Activated CD4-positive, alpha-beta T cell treated with anti-CD3 and anti-CD28 coated beads, Interleukin-2, amount 50 U/mL, for 24 hours (primary cell): ENCODE measurements at places on chromosomes 4 and X.
A peak's percentile ranks its signal among the peaks of the same experiment; 100 is the strongest.

DNA sequence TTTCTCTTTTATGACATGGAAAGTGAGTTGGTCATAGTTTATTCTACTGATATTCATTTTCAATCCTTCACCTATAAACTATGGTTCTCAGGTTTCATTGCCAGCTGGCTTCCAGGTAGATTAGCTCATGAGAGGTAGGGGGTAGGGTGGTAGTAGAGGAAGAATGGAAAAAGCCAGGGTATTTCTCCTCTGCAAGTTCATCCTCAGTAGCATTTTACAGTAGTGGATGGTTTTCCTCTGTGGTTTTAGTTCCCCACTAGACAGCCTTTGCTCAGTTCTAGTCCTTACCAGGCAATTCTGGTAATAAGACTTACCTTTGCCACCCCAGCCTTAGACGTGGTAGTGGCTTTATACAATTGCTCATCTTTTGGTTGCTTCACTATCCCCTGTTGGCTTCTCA lies 8.9 kb upstream of the NAA11 start:
- DNase-seq, result no peak

GRCh38 chr4:94378047-94378446 lies 35.4 kb upstream of the HPGDS start:
- DNase-seq, result no peak

DNA sequence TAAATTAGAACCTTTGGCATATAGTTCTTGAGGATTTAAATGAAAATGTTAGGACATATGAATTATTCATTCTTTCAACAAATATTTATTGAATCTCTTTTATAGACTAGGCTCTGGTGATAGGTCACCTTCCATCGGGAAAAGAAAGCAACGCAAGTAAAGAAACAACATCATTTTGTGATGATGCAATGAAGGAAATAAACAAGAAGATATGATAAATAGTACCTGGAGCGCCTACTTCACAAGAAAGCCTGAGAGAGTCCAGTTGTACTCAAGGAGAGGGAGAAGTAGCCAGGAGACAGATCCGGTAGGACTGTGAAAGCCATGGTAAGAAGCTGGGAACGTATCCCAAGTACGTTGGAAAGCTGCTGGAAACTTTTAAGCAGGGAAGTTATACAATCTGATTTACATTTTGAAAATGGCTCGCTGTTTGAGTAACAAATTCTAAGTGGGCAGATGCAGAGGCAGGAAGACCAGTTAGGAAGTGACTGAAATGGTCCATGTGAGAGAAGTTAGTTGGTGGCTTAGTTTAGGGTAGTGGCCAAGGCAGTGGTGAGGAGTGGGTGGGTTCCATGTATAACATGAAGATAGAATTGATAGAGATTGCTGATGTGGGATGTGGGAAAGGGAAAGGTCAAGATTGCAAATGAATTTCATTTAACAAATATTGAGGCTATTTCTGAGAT lies 17.7 kb upstream of the CPE start:
- DNase-seq, result no peak

GRCh38 chr4:76277667-76278066 lies 26.1 kb downstream of the FAM47E start:
- DNase-seq, result no peak

- DNase-seq, result no peak
Observed at GRCh38 chrX:43706786-43707370, 50.8 kb downstream of the MAOA start.

- no peak for DNase-seq
Observed at GRCh38 chr4:20403290-20403689, 151.6 kb downstream of the SLIT2 start.

- no peak for DNase-seq
Observed at GRCh38 chr4:183295711-183296110, 24.4 kb downstream of the CLDN22 start.

GRCh38 chrX:13381514-13381913 lies 61.7 kb upstream of the ATXN3L start:
- no peak for DNase-seq

DNA sequence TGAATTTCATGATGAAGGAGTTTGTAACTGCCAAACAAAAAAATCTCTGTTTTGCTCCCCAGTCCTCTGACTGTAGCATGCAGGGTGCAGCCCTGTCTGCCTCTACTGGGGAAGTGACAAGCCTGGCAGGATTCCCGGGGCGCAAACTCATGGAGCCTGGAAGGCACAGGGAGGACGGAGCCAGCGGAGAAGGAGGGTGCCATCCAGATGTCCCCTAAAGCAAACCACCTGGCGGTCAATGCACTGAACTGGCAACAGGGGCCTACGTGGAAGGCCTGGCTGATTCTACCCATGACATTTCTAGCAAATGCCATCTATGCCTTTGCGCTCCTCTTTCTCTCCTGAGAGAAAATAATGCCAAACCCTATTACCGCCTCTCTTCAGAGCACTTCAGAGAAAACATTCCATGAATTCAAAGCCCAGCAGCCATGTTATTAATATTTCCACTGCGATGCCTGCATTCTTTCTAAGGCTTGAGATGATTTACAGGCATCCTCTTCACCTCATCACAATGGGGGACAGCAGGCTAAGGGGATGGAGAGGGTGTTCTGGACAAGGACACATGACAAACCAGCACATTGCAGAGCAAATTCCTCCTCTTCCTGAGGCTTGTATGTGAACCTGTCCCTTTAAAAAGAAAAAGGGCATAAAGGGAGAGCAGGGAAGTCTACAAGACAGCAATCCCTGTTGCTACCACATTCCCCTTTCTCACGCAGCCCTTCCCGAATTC lies 329.3 kb upstream of the NOCT start:
- DNase-seq, result no peak

GRCh38 chr4:104129243-104129642 lies 365.5 kb downstream of the CXXC4 start:
- no peak for DNase-seq

- peak; percentile 12 for DNase-seq
Observed at GRCh38 chr4:56468097-56468422, 643 bp downstream of the SRP72 start.

- DNase-seq, result no peak
Observed at GRCh38 chr4:82733636-82734035, 65.0 kb downstream of the SCD5 start.

GRCh38 chrX:100802843-100803242 lies 17.3 kb upstream of the CSTF2 start:
- no peak for DNase-seq

GRCh38 chr4:72471816-72472215 lies 97.2 kb downstream of the ADAMTS3 start:
- DNase-seq, result no peak

DNA sequence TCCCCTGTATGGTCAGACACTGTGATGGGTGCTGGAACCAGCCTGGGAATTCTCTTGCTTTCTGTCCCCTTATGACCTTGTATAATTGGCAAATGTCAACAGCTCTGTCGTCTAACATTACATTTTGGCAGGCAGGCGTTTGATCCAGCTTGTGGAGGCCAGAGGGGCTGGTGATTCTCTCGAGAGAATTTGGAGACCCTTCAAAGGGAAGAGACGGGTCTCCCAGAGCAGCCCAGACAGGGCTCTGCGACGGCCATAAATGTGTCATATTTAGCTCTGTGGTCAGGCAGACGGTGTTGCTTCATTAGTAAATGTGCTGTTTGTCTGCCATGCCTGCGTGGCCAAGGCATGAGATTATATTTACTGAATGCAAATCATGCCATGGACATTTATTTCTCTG lies 68.7 kb downstream of the SORCS2 start:
- DNase-seq, result no peak

GRCh38 chr4:47238667-47239066 lies 207.3 kb downstream of the GABRB1 start:
- no peak for DNase-seq

DNA sequence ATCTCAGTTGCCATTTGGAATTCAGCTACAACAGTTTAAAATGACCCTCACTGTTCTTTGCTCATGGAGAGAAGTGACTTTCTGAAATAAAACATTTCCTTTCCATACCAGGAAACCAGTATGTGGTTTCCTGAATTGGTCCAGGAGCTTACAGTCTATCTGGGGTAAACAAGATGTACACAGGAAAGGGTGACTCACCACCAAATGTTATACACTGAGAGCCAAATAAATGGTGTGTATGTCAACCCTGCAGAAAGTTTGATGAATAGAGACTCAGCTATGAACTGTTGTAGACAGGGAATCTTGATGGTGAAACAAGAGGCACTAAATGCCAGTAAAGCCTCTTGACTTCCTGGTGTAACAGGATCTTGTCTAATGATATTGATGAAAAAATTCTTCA lies 100.4 kb downstream of the HS6ST2 start:
- DNase-seq, result no peak
